Heart left ventricle (tissue), 16 donors: ENCODE measurements at places on chromosomes 5 and 9. TPM values are rescaled to one million over a fixed set of nuclear protein-coding genes. Genes with fewer than 3 reads are reported as not detected.

Gene FOXD4L3
- total RNA-seq = not detected

Gene XPA
- total RNA-seq = 10.2 TPM

Gene PCDHGA2
- 14.0 TPM for total RNA-seq

Gene SLC6A3
- total RNA-seq = 0.08 TPM

- no peaks in the 10 kb centered on the region for H3K27me3 ChIP-seq
- no peaks in the 10 kb centered on the region for H3K4me1 ChIP-seq
- no peaks in the 10 kb centered on the region for H3K36me3 ChIP-seq
- no peak overlapping the region for H3K4me3 ChIP-seq
- H3K27ac ChIP-seq = no peak overlapping the region
Observed at GRCh38 chr5:58927181-58927580, 344.3 kb downstream of the RAB3C start.

Gene PTCH1
- 5.3 TPM for total RNA-seq

DNA sequence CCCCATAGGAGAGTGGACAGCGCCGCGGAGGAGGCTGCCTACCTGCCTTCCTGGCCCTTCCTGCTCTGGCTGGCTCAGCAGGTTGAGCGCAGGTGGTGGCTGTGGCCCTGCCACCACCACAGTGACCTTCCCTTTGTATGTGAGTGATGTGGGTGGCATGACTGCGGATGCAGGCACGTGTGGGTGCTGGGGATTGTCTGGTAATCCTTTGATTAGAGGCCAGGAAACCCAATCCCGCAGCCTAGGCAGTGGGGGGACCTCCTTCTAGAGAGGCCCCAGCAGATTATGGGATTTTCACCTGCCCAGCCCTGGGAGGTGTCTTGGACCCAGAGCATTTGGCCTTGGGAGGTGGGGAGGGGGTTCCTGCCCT lies 16.5 kb downstream of the RXRA start:
- H3K4me3 ChIP-seq = no peak overlapping the region
- H3K27ac ChIP-seq = peak overlapping the region; percentile 64
- peaks cover 83% of the 10 kb centered on the region for H3K4me1 ChIP-seq
- no peak for DNase-seq
- H3K36me3 ChIP-seq = no peaks in the 10 kb centered on the region
- no peaks in the 10 kb centered on the region for H3K27me3 ChIP-seq

- DNase-seq = no peak
- H3K36me3 ChIP-seq = no peaks in the 10 kb centered on the region
- no peaks in the 10 kb centered on the region for H3K4me1 ChIP-seq
- H3K4me3 ChIP-seq = no peak overlapping the region
- no peaks in the 10 kb centered on the region for H3K27me3 ChIP-seq
- H3K27ac ChIP-seq = no peak overlapping the region
Observed at GRCh38 chr5:110475529-110475928, 250.9 kb downstream of the TMEM232 start.

DNA sequence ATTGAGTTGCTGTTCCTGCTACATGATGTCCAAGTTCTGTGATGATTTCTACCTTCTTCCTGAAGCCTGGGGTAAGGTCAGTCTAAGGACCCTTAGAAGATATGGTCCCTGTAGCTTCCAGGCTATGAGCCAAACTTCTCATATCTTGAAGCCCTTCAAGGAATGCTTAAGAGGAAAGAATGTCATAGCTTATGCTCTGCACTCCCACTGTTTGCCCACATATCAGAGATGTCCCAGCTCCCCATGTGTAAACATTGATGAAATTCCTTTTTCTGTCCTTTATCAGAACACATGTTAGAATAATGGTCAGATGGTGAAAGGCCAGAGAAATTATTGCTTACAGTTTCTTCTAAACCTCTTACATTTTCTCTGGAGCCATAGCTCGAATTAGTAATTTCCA lies 41.4 kb upstream of the RUSC2 start:
- H3K4me1 ChIP-seq = no peaks in the 10 kb centered on the region
- DNase-seq = no peak
- H3K4me3 ChIP-seq = no peak overlapping the region
- no peaks in the 10 kb centered on the region for H3K36me3 ChIP-seq
- no peak overlapping the region for H3K27ac ChIP-seq

DNA sequence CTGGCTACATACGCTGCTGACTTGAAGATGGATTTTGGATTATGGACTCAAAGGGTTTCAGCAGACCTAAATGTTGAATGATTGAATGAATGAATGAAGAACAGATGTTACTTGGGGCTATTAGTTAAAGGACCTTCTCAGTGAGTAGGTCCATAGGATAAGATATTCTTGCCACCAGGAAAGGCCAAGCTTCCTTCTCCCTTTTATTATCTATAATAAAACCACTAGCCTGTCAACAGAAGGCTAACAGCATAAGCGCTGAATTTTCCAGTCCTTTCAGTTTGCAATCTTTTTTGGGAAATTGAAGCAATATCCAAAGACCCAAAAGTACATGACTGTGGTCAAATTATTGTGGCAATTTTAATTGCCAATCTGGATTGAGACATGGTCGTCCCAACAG lies 113.3 kb downstream of the SV2C start:
- no peak for DNase-seq
- no peak overlapping the region for H3K4me3 ChIP-seq
- peaks cover 3% of the 10 kb centered on the region for H3K27me3 ChIP-seq
- H3K27ac ChIP-seq = no peak overlapping the region
- no peaks in the 10 kb centered on the region for H3K36me3 ChIP-seq

GRCh38 chr9:626596-626995 lies 214.9 kb upstream of the DMRT1 start:
- H3K27me3 ChIP-seq = no peaks in the 10 kb centered on the region
- H3K4me1 ChIP-seq = peaks cover 30% of the 10 kb centered on the region
- H3K4me3 ChIP-seq = no peak overlapping the region

DNA sequence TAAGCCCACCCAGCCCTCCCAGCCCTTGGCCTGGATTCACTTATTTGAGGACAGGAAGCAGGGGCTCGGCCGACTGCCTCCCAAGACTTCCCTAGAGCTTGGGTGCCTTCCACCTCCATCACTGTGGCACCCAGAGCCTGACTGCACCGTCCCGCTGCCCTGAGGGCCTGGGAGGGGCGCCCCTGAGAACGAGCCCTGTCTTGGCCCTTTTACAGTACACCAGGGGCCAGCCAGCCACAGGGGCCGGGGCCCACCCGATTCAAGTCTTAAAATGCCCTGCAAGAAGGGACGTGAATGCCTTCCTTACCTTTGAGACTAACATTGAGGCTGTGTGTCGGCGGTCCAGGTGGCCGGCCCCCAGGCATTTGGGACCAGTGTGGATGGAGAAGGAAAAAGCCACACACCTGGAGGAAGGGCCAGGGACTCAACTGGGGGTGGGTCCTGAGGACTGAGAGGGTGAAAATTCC lies 16.8 kb downstream of the FAM78A start:
- H3K27me3 ChIP-seq = no peaks in the 10 kb centered on the region
- H3K4me3 ChIP-seq = no peak overlapping the region
- peak; percentile 18 for DNase-seq
- no peak overlapping the region for H3K27ac ChIP-seq
- H3K4me1 ChIP-seq = peaks cover 20% of the 10 kb centered on the region

GRCh38 chr5:116658141-116658540 lies 83.5 kb upstream of the SEMA6A start:
- H3K4me1 ChIP-seq = peaks cover 2% of the 10 kb centered on the region
- H3K27ac ChIP-seq = no peak overlapping the region
- no peaks in the 10 kb centered on the region for H3K27me3 ChIP-seq
- no peak for DNase-seq
- H3K36me3 ChIP-seq = no peaks in the 10 kb centered on the region

Gene AP3S1
- 20.3 TPM for total RNA-seq

DNA sequence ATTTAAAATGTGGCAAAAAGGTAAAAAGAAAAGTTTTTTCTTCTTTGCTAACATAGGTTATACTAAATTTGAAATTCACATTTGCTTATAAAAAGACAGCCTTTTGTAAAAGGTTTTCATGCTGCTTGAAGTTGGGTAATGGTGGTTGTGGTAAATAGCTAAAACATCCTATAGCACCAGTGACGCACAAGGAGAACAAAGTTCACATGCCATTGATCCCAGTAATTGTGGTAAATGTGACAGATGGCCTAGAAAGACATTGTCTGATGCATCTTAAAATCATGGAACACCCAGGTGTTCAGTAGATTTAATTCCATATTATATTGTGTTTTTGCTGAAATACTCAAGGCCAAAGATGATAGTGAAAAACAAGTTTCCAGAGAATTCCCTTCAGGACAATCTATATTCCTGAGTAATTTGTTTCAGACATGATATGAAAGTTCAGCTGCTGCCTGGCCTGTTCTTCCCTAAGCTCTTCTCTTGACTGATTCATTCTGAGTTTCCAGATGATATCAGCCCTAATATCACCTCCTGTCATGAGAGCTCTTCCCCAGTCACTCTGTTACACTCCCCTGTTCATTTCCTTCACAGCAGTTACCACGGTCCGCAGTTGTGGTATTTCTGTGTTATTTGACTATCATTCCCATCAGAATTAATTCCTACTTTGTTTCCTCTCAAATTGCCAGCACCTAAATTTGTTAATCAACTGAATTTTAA lies 4.6 kb upstream of the FBXL17 start:
- no peak overlapping the region for H3K27ac ChIP-seq
- no peaks in the 10 kb centered on the region for H3K27me3 ChIP-seq
- H3K36me3 ChIP-seq = no peaks in the 10 kb centered on the region
- no peak for DNase-seq
- no peak overlapping the region for H3K4me3 ChIP-seq

DNA sequence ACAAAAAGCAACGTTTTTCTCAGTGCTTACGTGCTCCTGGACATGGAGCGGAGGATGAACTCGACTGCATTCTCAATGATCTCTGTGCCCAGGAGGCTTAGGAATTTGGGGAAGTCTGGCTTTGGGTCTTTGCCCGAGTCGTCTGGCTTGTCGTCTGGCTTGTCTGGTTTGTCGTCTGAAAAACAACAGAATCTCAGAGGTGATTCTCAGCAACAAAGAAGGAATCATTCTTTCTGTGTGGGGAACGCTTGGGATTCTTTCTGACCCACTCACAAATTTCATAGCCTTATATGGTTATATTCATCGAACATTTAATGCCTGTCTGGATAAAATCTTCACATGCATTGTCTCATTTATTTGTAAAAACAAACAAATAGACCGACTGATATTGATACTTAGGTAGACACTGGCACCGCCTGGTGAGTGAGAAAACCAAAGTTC lies 4.7 kb downstream of the C5orf46 start:
- H3K36me3 ChIP-seq = no peaks in the 10 kb centered on the region
- H3K27ac ChIP-seq = no peak overlapping the region
- H3K4me3 ChIP-seq = no peak overlapping the region

DNA sequence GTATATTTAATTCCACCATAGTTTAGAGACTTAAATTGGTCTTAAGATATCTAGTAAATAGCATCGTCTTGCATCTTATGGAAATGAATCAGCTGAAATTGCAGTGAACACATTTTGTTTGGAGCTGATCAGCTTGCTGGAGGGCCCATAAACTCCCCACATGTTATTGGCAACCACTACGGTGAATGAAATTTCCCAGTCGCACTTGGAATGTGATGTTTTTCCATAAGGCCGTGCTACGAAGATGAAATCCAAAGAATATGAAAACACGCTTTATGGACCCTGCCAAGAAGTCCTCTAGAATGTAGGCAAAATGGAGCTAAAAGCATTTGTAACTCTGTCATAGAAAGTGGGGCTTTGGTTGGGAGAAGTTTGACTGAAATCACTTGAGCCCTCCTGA lies 572.1 kb downstream of the ACTL7B start:
- no peaks in the 10 kb centered on the region for H3K27me3 ChIP-seq
- no peaks in the 10 kb centered on the region for H3K36me3 ChIP-seq
- DNase-seq = no peak
- H3K27ac ChIP-seq = no peak overlapping the region
- no peaks in the 10 kb centered on the region for H3K4me1 ChIP-seq
- no peak overlapping the region for H3K4me3 ChIP-seq
